ENCODE measurements at places on chromosomes 11 and 22. TPM values are rescaled to one million over a fixed set of nuclear protein-coding genes. Genes with fewer than 3 reads are reported as not detected.

DNA sequence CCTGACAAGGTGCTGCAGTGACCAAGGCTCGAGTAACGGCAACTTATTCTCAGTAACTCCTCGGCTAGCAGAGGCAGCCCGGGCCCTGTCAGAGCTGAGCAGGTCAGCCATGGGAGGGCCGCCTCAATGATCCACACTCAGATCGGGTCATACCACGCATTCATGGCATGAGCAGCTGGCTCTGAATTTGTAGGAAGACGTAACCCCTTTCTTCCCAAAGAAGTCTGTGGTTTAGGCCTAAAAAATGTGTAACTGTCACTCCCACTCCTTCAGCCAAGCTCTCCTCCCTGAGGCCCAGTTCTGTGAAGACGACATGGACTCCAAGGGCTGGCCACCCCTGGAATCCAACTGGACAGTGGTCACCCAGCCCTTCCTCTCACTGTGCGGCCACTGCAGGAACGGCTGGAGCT, 30.0 kb downstream of the PPP2R1B start:
- H3K4me1 ChIP-seq: peaks cover 75% of the 10 kb centered on the region
- H3K27ac ChIP-seq: peak overlapping the region; percentile 97
- H3K27me3 ChIP-seq: no peaks in the 10 kb centered on the region
- peak overlapping the region; percentile 64 for H3K4me3 ChIP-seq

GRCh38 chr22:37077802-37078448, 26.4 kb downstream of the KCTD17 start:
- H3K36me3 ChIP-seq: no peaks in the 10 kb centered on the region
- no peak overlapping the region for H3K4me3 ChIP-seq
- H3K27me3 ChIP-seq: peaks cover 68% of the 10 kb centered on the region
- no peaks in the 10 kb centered on the region for H3K4me1 ChIP-seq

GRCh38 chr11:93487032-93487483, 56.1 kb downstream of the SMCO4 start:
- no peak overlapping the region for H3K4me3 ChIP-seq
- DNase-seq: peak; percentile 84
- H3K27me3 ChIP-seq: no peaks in the 10 kb centered on the region
- no peak overlapping the region for H3K27ac ChIP-seq
- H3K36me3 ChIP-seq: peaks cover 3% of the 10 kb centered on the region

- H3K27ac ChIP-seq: no peak overlapping the region
- peaks cover 6% of the 10 kb centered on the region for H3K36me3 ChIP-seq
- H3K27me3 ChIP-seq: no peaks in the 10 kb centered on the region
- H3K4me1 ChIP-seq: no peaks in the 10 kb centered on the region
- DNase-seq: no peak
- H3K4me3 ChIP-seq: no peak overlapping the region
Measured at GRCh38 chr11:74185695-74186094, 14.6 kb downstream of the PPME1 start.

DNA sequence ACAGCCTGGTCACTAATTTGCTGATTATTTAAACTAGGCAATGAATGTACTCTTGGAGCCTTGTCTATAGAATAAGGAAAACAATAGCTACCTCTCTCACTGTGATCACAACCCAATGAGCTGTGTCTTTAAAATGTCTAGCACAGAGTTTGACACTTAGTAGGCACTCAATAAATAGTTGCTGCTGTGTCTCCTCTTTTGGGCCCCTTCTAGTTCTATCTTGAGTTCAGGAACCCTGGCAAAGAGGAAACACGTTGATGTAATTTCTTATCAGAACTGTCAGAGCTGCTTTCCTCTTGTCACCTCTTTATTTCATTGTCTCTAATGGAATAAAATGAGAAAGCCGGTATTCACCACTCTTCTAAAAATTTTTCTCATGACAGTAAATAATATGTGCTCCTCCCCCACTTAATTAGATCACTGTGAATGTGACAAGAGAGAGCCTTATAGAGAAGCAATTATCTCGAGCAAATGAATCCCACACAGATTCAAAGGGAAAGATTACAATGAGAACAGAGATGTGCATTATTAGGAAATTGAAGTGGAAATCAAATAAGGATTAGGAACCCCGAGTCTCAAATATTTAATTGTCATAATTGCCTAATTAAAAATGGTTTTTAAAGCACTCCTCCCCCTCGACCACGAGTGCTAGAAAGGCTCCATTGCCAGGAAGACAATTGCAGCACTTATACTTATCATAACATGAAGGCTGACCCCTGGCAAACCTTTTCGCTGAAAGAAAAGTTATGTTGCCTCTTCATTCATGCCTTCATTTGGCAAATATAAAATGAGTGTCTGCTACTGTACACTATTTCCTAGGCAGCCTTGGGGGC, 175.0 kb upstream of the BDNF start:
- H3K4me1 ChIP-seq: no peaks in the 10 kb centered on the region
- no peak overlapping the region for H3K4me3 ChIP-seq
- H3K27me3 ChIP-seq: no peaks in the 10 kb centered on the region
- DNase-seq: no peak

DNA sequence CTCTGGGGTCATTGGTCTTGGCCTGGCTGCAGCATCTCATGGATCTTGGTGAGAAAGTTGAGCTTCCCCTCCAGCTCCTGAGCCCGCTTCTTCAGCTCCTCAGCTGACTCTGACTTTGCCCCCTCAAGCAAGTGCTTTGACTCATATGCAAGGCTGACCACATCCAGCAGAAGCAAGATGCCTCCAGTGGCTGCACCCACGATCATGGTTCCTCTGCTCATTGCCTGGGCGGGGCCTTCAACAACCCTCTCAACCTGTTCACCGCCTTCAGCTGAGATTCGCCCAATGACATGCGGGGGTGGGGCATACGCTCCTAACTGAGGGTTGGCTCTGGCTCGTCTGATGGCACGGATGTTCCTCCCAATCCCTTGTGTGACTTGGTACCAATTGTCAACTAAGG, 11.9 kb downstream of the APOL2 start:
- no peak overlapping the region for H3K4me3 ChIP-seq
- H3K4me1 ChIP-seq: no peaks in the 10 kb centered on the region
- H3K36me3 ChIP-seq: peaks cover 24% of the 10 kb centered on the region
- H3K27me3 ChIP-seq: no peaks in the 10 kb centered on the region

Gene F2
- total RNA-seq: 0.42 TPM

- no peak overlapping the region for H3K27ac ChIP-seq
- H3K36me3 ChIP-seq: no peaks in the 10 kb centered on the region
- H3K4me1 ChIP-seq: no peaks in the 10 kb centered on the region
- no peaks in the 10 kb centered on the region for H3K27me3 ChIP-seq
- DNase-seq: no peak
Measured at GRCh38 chr11:33965032-33965431, 73.2 kb upstream of the LMO2 start.

GRCh38 chr11:12508151-12508751, 130.9 kb downstream of the PARVA start:
- no peaks in the 10 kb centered on the region for H3K27me3 ChIP-seq
- peak; percentile 75 for DNase-seq
- H3K36me3 ChIP-seq: peaks cover 31% of the 10 kb centered on the region
- H3K4me3 ChIP-seq: no peak overlapping the region
- peaks cover 62% of the 10 kb centered on the region for H3K4me1 ChIP-seq

DNA sequence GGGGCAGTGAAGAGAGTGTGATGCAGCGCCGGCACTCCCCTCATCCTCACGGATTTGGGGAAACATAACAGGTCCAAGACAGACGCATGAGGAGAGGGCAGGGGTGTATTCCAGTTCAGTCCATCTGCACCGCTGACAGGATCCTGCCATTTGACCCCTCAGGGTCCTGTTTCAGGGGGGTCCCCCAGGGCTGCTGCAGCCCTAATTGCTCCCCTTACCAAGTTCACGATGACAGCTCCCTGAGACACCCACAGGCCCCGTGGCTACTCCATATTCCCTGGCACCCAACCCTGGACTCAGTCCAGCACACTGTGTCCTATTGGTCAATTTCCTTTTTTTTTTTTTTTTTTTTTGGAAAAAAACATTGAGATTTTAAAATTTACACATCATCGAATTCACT, 41.5 kb downstream of the SHANK2 start:
- H3K4me3 ChIP-seq: no peak overlapping the region
- peaks cover 17% of the 10 kb centered on the region for H3K4me1 ChIP-seq
- DNase-seq: no peak
- H3K27ac ChIP-seq: no peak overlapping the region

Gene ANO5
- 13.4 TPM for total RNA-seq

Gene CHRDL2
- total RNA-seq: 0.50 TPM

GRCh38 chr11:22633354-22633902, 7.8 kb upstream of the FANCF start:
- H3K27me3 ChIP-seq: no peaks in the 10 kb centered on the region
- H3K36me3 ChIP-seq: no peaks in the 10 kb centered on the region
- no peak for DNase-seq
- no peak overlapping the region for H3K4me3 ChIP-seq

DNA sequence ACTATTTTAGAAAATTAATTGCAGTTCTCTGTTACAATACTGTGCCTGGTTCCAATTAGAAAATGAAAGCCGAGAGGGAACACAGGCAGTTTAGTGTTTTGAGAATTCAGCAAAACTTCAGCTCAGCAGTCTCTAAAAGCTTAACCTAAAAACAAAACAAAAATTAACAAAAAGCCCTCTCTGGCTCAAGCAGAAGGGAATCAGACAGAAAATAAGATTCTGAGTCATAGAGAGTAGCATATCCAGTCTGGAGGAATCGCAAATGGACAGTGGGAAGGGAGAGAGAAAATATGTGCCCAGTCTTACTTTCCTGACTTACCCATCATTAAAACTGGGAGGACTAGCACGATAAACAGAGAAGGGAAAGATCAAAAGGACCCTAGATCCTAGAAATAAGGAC, 38.1 kb upstream of the CHRM4 start:
- H3K27me3 ChIP-seq: no peaks in the 10 kb centered on the region
- DNase-seq: no peak
- H3K27ac ChIP-seq: no peak overlapping the region
- H3K4me1 ChIP-seq: no peaks in the 10 kb centered on the region

Data from esophagus muscularis mucosa (tissue), 4 donors.